ENCODE measurements at places on chromosomes 11 and 22.

DNA sequence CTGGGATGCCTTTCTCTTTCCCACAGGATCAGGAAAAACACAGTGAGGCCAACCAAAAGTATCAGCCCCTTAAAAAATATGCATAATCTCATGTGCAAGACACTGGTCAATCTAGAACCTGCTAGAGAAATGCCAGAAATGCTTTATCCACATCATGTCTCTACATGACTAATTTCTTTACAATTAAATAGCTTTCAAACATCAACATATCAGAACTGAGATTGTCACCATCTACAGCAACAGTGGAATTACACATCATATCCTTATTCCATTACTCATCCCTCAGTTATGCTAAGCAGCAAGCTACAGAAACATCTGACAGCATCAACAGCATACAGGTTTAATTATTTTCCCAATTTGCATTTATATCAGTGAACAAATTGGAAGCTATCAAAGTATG, 78.8 kb downstream of the DDIAS start:
- DNase-seq = no peak

GRCh38 chr11:112285841-112286311, 25.2 kb upstream of the PLET1 start:
- DNase-seq = no peak

GRCh38 chr11:27619763-27620335, 80.4 kb downstream of the BDNF start:
- no peak for DNase-seq

GRCh38 chr22:40031766-40032470, 37.2 kb downstream of the FAM83F start:
- no peak for DNase-seq

- no peak for DNase-seq
Measured at GRCh38 chr22:33325232-33326004, 267.2 kb upstream of the SYN3 start.

DNA sequence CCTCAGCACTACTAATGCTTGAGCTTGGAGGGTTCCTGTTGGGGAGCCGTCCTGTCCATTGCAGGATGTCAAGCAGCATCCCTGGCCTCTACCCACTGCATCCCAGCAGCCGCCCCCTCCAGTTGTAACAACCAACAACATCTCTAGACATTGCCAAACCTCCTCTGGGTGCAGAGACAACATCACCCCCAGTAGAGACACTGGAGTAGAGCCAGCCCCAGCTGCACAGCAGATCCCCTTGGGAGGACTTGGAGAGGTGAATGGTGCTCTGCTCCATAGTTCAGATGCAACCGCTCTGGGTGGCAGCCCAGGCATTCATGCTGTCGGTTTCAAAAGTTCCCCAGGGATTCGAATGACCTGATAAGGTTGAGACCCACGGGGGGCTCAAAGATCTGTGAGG, 259.0 kb downstream of the MN1 start:
- DNase-seq = no peak

GRCh38 chr22:46008291-46008690, 31.3 kb upstream of the WNT7B start:
- no peak for DNase-seq

GRCh38 chr22:35910003-35910769, 118.4 kb downstream of the RBFOX2 start:
- DNase-seq = no peak

GRCh38 chr11:86313793-86314192, 11.8 kb downstream of the HIKESHI start:
- no peak for DNase-seq

GRCh38 chr11:19646308-19646707, 66.3 kb upstream of the NAV2 start:
- DNase-seq = no peak

DNA sequence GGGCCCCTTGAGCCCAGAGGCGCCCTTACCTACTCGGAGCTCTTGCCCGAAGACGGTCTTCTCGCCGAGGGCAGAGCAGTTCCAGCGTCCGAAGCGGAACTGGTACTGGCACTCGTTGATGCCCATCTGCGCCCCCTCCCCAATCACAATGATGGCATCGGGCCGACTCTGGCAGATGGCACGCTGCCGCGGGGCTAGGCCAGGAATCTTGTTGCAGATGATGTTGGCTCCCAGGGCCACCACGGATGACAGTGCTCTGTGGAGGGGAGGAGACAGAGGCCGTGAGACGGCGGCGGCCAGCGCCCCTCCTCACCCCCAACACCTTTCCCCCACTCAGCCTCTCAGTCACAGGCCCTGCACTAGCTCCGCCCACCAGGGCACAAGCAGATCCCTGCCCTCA, 27.1 kb downstream of the WNT7B start:
- no peak for DNase-seq

- no peak for DNase-seq
Measured at GRCh38 chr11:77842441-77843121, 21.6 kb downstream of the AAMDC start.

DNA sequence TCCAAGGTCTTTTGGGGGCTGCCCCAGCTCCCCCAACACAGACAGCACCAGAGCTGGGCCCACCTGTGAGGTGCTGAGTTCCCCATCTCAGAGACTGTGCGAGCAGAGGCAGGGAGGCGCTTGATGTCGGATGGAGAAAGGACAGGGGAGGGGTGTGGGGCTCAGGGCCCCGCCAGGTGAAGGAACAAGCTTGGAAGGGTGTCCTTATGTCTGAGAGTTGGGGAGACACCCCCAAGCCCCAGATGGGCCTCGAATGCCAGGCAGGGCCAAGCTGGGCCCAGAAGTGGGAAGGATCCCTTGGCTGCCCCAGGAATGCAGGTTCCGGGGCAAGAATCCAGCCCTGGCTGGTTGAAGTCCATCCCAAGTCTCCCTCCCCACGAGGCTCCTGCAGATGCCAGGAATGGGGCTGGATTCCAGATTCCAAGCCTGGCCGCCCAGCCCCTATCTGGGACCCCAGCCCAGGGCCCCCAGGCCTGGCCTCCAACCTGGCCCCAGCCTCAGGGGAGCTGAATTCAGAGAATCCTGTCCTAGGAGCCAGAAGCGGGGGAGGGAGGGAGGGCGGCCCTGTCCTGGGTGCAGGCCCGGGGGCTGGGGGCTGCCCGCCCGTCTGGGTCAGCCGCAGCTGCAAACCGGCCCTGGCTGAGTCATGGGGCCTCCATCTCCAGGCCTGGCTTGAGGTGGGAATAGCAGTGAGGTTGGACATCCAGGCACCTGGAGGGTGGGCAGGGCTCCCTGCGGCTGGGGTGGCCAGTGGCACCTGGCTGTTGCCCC, 50.9 kb downstream of the CDKN1C start:
- no peak for DNase-seq

DNA sequence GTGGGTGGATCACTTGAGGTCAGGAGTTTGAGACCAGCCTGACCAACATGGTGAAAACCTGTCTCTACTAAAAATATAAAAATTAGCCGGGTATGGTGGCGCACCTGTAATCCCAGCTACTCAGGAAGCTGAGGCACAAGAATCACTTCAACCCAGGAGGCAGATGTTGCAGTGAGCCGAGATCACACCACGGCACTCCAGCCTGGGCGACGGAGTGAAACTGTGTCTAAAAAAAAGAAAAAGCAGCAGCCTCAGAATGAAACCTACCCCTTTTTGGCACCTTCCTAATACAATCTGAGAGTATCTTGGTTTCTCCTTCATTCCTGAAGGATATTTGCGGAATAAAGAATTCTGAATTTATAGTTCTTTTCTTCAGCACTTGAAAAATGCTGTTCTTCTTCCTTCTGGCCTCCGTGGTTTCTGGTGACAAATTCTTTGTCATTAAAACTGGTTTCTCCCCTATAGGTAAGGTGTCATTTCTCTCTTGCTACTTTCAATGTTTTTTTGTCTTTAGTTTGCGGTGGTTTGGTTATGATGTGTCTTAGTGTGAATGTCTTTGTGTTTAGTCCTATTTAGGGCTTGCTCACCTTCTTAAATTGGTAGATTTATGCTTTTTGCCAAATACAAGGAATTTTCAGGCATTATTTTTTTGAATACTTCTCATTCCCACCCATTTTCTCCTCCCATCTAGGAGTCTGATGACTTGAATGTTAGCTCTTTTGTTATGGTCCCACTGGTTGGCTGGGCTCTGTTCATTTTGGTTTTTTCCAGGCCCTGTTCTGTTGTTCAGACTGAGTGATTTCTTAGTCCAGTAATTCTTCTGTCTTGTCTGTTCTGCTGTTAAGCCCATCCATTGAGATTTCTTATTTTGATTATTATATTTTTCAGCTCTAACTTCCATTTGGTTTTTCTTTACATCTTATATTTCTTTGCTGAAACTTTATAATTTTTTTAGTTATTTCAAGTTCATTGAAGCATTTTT, 15.4 kb downstream of the ASRGL1 start:
- DNase-seq = no peak

DNA sequence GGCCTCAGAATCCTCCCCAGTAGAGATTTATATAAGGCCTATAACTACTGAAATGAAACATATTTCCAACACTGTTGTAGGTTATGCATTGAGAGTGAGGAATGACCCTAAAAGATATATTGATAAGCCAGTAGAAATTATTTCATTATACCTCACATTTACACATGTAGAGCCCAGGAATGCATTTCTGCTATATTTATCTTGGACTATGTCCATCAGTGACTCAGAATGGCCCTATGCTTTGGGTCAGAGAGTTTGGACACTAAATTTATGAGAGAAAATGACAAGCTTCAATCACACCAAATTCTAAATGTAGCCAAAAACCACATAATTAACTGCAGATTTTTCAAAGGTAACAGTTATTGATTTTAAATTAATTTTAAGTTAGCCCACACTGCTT, 761.9 kb downstream of the DLG2 start:
- DNase-seq = no peak

GRCh38 chr11:77515483-77515882, 41.6 kb upstream of the PAK1 start:
- DNase-seq = no peak

DNA sequence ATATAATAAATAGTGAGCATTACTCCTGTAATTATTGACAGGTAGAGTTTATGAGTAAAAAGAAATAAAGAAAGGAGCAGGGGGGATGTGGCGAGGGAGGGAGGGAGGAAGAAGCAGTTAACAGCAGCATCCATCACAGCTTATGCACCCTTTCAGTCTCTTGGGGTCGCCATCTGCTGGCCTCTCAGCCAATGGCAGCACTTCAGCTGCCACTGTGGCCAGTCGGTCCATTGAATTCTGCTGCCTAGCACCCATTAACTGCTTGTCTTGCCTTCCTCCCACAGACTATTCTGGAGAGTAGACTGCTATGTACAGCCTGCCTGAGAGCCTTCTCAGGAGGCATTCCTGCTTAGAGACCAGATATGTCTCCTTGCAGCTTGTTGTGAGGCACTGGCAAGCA, 388.3 kb downstream of the TENM4 start:
- DNase-seq = no peak

- DNase-seq = no peak
Measured at GRCh38 chr11:110174645-110175310, 81.6 kb downstream of the ZC3H12C start.

DNA sequence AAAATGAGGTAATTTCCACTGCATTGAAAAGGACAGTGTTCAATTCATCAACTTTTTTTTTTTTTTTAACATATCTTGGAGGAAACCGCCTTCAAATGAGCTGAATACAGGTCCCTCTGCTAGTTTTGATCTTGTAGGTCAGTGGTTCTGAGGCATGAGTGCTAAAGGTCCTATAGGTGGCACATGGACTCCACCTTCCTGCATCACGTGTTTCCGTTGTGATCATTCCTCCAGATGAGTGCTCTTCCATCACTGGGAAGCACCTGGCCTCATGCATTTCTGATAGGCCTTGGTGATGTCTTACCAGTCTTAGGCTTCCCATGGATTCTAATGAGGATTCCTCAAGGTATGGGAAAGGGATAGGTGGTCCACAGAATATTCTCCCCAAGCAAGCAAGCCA, 37.8 kb downstream of the FDX1 start:
- DNase-seq = no peak

DNA sequence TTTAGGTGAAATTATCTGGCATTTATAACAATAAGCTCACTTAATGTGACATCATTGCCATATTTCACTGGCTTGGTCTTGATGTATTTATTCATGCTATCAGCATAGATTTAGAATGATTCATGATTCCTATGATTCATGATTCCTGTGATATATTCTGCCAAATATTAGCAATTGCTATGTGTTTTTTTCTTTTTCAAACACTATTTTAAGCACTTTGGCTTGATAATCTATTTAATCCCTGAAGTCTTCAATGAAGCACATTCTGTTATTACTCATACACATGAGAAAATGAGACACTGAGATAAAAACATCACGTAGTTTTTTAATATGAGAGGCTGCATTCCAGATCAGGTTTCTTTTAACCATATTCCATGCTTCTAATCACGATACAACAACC, 78.5 kb downstream of the LUZP2 start:
- no peak for DNase-seq

DNA sequence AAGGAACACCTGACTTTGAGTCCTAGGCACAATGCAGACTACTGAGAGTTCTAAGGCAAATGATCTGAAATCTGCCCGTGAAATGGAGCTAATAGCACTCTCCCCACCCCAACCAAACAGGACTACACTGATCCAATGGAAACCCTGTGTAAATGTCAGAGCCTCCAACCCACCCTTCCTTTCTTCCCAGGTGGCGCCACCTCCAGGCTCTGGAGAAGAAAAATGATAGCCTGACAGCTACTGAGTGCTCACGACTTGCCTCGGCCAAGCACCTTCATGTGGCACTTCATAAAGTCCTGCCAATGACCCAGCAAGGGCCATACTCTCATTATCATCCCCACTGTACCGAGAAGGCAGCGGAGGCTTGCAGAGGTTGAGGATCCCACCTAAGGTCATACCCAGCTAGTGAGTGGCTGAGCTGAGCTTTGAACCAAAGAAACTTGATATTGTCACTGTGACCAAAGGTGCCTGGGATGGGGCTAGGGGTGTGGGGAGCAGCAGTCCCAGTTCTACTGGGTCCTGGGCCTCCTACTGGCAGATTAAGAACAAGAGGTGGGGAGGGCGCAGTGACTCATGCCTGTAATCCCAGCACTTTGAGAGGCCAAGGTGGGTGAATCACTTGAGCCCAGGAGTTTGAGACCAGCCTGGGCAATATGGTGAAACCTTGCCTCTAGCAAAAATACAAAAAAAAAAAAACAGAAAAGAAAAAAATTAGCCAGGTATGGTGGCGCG, 20.5 kb downstream of the TST start:
- DNase-seq = no peak

- DNase-seq = no peak
Measured at GRCh38 chr11:126459691-126460281, 104.3 kb downstream of the ST3GAL4 start.

GRCh38 chr11:61026121-61027031, 54.9 kb downstream of the CD6 start:
- no peak for DNase-seq

- DNase-seq = no peak
Measured at GRCh38 chr11:93614173-93614722, 47.2 kb upstream of the CEP295 start.

GRCh38 chr22:22897091-22897490, 9.5 kb downstream of the IGLL5 start:
- DNase-seq = no peak

All from substantia nigra (tissue), 51 donors.